Activated CD8-positive, alpha-beta T cell treated with anti-CD3 and anti-CD28 coated beads, Interleukin-2, amount 10 ng/mL, durations not matched to agents 7 days and 5 days (primary cell): ENCODE measurements at places on chromosomes 2 and 18.

DNA sequence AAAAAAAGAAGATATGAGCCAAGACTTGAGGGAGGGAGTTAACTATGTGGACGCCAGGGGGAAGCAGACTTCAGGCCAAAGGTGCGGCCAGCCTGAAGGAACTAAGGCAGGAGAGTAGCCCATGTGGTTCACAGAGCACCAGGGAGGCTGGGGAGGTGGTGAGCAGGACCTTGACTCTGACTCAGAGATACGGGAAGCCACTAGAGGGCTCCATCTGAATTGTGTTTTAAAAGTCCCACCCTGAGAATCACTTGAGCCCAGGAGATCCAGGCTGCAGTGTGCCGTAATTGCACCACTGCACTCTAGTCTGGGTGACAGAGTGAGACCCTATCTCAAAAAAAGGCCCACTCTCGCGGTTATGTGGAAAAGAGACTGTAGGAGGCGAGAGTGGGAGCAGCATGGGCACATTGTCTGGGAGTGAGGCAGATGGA, 12.3 kb downstream of the CEP192 start:
- peaks cover 29% of the 10 kb centered on the region for H3K36me3 ChIP-seq
- no peaks in the 10 kb centered on the region for H3K27me3 ChIP-seq
- peaks cover 21% of the 10 kb centered on the region for H3K4me1 ChIP-seq

DNA sequence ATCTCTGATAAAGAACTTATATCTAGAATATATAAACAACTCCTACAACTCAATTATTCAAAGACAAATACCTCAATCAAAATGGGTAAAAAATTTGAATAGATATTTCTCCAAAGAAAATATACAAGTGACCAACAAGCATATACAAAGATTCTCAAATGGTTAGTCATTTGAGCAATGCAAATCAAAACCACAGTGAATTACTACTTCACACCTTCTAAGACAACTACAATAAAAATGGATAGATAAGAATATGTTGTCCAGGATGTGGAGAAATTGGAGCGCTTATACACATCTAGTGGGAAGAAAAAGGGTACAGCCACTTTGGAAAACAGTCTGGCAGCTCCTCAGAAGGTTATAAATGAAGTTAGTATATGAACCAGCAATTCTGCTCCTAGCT, 332.9 kb downstream of the TGIF1 start:
- no peak overlapping the region for H3K4me3 ChIP-seq
- H3K27me3 ChIP-seq: no peaks in the 10 kb centered on the region
- H3K36me3 ChIP-seq: no peaks in the 10 kb centered on the region
- DNase-seq: no peak
- no peak overlapping the region for H3K27ac ChIP-seq

DNA sequence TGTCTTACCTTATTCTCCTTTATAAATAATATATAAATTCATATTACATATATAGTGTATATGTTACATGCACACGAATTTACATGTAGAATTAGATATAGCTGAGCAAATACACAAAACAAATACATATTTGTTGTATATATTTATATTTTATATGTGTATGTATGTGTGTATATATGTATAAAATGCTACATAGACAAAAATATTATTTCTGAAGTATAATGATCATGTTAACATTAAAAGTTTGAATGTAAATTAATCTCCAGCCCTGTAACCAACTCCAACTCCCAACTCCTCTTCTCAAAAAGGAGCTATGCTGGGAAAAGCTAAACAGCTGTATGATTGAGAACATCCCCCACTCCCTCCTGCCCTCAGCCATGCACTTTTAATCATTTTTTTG, 42.7 kb upstream of the RND3 start:
- H3K4me3 ChIP-seq: no peak overlapping the region
- H3K36me3 ChIP-seq: no peaks in the 10 kb centered on the region
- no peak overlapping the region for H3K27ac ChIP-seq
- H3K4me1 ChIP-seq: no peaks in the 10 kb centered on the region
- no peaks in the 10 kb centered on the region for H3K27me3 ChIP-seq
- DNase-seq: no peak

GRCh38 chr18:58536534-58537271, 92.2 kb downstream of the ALPK2 start:
- no peaks in the 10 kb centered on the region for H3K27me3 ChIP-seq
- no peaks in the 10 kb centered on the region for H3K36me3 ChIP-seq
- no peak overlapping the region for H3K27ac ChIP-seq

- H3K36me3 ChIP-seq: peaks cover 82% of the 10 kb centered on the region
- H3K4me1 ChIP-seq: peaks cover 30% of the 10 kb centered on the region
- no peak for DNase-seq
- H3K27me3 ChIP-seq: no peaks in the 10 kb centered on the region
- H3K4me3 ChIP-seq: no peak overlapping the region
- no peak overlapping the region for H3K27ac ChIP-seq
Observed at GRCh38 chr2:201275069-201275468, 14.7 kb downstream of the CASP8 start.

- DNase-seq: no peak
- H3K4me3 ChIP-seq: no peak overlapping the region
- H3K4me1 ChIP-seq: peaks cover 4% of the 10 kb centered on the region
- H3K27ac ChIP-seq: no peak overlapping the region
Observed at GRCh38 chr2:118242216-118242615, 153.9 kb downstream of the INSIG2 start.

- H3K36me3 ChIP-seq: no peaks in the 10 kb centered on the region
- H3K27ac ChIP-seq: no peak overlapping the region
- H3K27me3 ChIP-seq: no peaks in the 10 kb centered on the region
- peaks cover 3% of the 10 kb centered on the region for H3K4me1 ChIP-seq
- no peak overlapping the region for H3K4me3 ChIP-seq
Observed at GRCh38 chr2:109168716-109169115, 39.7 kb downstream of the SH3RF3 start.
